ENCODE measurements at places on chromosomes 16 and 17.

- DNase-seq = no peak
Observed at GRCh38 chr17:34300652-34301370, 15.3 kb downstream of the CCL11 start.

DNA sequence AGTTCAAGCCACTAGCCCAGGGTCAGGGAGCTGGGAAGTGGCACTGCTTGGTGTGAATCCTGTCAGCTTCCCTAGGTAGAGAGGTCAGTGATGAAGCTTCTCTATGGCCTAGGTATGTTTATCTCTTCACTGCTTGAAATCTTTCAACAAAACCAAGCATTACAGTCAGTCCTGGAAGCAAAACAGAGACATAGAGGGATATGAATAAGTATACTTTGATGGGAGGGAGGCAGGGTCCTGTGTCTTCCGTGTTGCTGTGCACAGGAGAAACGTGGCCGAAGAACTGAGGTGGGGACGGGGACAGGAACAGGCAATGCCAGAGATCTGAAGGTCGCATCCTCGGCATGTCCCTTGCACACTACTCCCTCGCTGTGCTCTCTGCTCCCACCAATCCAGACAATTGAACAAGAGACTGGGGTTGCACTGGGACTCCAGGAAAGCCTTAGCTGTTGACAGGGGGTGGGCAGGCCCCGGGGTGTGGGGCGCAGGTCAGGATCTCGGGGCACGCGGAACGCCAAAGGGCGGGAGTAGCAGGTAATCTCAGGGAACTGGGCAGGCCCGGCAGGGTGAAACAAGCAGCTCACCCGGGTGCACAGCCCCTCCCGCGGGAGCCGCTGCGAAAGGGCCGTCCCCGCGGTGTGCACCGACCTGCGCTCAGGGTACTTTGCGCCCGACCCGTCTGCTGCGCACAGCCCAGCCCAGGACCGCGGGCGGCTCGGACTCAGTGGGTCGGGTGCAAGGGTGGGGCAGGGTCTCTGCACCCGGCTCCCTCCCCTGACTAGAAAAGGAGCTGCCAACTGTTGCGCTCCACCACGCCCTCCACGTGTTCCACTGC, at the start of gene MT1H:
MT1H (plus strand) TSS at position 810 of the 835 bp plus-strand sequence. CDS start 71 bp downstream, outside the sequence.
- no peak for DNase-seq

GRCh38 chr17:68737761-68738443, 136.7 kb upstream of the FAM20A start:
- DNase-seq = no peak

DNA sequence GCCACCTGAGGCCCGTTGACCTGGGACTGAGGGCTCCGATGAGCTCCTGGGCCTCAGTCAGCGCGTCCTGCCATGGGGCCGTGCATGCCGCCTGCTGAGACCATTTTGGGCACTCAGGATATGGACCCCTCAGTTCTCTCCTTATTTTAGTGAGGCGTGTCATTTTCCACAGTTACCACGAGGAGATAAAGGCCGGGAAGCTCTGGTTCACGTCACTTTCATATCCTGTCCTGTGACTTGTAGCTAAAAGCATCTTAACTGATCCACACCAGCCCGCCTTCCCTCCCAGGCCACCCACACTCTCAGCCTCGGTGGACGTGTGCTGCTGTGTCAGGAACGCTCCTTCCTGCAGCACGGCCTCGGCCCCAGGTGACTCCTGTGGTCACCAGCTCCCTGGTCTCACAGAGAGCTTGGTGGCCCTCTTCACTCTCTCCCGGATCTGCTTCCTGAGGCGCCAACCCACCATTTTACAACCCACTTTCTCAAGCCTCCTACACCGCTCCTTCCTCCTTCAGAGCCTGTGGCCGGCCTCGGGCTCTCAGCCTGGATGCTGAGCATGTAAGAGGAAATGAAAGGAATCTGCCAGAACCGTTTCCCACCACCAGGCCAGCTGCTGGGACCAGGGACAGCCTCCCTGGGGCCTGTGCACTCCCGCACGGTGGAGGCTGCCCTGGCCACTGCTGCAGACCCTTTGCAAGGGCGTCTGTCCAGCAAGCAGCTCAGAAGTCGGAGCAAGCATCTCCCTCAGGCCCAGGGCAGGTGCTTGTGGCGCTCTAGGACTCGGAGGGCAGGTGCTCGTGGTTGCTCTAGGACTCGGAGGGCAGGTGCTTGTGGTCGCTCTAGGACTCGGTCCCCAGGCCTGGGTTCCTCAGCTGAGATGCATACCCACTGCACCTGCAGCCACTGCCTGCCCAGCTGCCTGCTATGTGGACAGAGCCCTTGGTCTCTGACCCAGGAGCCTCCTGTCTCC, 23.9 kb upstream of the FASN start:
- DNase-seq = no peak

DNA sequence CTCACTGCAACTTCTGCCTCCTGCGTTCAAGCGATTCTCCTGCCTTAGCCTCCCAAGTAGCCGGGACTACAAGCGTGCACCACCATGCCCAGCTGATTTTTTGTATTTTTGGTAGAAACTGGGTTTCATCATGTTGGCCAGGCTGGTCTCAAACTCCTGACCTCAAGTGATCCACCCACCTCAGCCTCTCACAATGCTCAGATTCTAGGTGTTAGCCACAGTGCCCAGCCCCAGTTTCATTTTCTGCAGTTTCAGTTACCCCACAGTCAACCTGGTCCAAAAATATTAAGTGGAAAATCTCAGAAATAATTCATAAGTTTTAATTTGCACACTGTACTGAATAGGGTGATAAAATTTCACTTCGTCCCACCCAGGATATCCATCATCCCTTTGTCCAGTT, 28.7 kb downstream of the KNOP1 start:
- DNase-seq = no peak

DNA sequence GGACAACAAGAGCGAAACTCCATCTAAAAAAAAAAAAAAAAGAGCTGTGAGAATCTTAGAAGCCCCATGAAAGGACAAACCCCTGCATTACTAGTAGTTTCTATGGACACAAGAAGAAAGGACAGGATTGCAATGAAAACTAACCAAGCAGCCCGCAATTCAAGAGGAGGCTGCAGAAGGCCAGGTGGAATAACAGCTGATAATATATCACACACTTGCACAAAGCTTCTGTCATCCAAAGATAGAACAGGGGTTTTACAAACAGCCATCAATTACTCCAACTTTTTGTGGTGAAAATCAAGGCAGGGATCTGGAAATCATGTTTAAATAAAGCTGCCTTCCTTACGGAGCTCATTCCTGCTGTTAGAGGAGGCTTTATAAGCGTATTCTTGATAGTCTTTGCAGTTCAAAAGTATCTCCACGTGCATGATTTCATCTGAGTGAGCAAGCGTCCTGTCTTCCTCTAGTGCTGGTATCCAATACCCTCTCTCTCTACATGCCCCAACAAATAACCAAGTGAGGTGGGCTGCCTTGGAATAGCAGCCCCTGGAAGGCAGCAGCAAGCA, 23.1 kb upstream of the TMEM94 start:
- DNase-seq = no peak

DNA sequence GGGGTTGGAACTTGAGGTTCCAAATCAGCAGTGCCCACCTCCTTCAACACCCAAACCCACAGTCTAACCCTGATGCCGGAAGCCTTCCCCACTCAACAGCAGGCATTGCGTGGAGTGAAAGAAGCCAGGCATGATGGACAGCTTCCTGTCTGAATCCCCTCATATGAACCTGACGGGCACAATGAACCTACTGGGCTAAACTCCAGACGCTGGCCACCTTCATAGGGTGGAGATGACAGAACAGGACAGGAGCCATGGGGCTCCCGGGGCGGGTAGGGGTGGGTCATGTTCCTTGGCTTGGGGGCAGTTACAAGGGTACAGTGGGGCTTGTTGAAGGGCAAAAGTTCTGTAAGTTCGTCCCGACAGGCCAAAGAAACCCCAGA, 460 bp upstream of the HSBP1 start:
- DNase-seq = no peak

DNA sequence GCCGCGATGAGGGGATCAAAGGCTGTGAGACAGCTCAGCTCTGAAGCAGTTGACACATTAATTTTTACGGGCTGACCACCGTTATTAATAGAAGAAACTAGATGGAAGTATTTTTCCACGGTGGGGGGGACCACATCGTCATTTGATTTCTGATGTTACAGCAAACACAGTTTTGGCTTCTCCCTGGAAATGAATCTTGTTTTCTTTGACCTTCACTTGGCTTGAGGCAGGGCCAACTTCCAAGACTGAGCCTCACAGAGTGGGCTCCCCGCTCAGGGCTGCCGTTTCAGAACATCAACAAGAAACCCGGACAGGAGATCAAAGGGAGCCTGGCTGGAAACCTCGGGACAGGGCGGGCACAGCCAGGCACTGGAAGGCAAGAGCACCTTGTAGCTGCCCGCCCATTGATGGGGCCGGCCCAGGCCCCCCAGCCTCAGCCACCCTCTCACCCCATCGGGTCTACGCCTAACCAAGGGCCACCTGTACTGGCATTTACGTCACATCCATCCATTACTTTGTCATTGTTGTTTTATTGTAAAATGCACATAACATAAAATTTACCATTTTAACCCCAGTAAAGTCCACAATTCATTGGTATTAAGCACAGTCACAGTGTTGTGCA, 124.6 kb downstream of the C16orf95 start:
- DNase-seq = no peak

DNA sequence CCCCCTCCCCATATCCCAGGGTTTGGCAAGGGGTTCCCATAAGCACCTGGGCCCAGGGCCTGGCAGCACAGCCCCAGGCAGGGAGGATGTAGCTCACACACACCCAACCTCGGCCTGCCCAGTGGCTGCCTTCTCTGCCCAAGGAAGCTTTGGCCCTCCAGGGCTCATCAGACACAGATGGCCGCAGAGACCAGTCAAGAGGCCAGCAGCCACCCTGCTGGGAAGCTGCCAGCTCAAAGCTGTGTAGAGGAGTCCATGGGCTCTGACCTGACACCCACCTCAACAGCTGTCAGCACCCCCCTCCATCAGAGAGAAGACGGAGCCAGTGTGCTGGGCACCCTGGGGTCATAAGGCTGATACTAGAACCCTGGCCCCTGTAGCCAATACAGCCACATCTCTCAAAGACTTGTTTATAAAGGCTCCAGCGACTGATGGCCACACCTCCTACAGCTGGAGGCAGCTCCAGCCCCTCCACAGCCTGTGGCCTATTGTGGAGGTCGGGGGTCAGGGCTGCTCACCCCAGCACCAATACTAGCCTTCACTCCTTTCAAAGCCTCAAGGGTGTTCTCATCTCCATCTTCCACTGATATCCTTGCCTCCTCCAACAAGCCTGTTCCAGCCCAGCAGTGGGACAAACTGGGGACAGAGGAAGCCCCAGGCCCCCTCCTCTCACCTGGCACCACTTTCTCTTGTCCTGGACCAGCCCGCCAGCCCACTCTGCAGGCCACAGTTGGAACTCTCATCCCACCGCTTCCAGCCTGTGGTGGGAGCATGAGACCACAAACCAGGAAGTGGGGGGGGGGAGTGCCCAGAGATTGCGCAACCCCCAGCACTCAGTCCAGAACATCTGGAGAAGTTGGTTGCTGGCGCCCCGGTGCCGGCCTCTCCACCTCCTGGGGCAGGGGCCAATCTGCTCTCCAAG, 2.2 kb upstream of the MPG start:
- DNase-seq = no peak

DNA sequence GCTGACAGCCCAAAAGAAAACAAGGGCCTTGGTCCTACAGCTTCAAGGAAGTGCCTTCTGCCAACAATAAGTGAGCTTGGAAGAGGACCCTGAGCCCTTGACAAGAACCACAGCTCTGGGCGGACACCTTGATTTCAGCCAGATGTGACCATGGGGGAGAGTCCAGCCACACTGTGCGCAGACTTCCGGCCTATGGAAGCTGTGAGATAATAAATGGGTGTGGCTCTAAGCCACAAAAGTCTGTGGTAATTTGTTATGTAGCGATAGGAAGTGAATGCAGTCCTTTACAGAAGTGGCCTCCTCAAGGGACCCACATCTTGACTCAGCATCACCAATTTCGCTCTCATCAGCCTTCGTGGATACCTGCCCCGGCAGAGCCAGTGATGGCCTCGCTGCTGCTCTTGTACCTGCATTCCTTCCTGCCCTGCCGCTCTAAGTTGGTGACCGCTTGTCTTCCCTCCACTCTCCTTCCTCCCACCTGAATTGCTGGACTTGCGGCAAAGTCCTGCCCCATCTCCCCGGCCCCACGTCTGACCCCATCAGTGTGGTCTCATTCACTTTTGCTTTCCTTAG, 29.3 kb downstream of the PRSS54 start:
- DNase-seq = no peak

DNA sequence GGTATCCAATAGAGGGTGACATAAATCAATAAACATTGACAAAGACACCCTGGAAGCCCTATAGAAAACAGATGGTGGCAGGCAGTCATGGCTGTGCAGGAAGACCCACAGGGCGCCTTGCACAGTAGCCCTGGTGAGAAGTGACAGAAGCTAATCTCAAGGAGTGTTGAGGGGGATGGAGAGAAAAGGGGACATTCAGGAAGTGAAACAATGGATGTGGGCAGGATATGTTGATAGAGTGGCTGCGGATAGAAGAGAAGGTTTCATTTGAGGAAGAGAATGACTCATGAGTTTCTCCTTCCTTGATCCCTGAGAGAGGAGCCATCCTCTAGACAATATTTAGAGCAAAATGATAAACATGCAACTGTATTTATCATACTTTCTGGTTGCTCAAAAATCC, 468.8 kb upstream of the HSBP1 start:
- no peak for DNase-seq

- no peak for DNase-seq
Observed at GRCh38 chr17:81651692-81652091, 4.7 kb downstream of the PDE6G start.

GRCh38 chr16:88539652-88540345, 30.4 kb upstream of the ZC3H18 start:
- DNase-seq = no peak

- peak; percentile 15 for DNase-seq
Observed at GRCh38 chr16:89918453-89919347, at the start of gene MC1R. Gene MC1R, plus strand, starts transcription at chr16:89918862. Its CDS starts 397 bp downstream, at chr16:89919259.

DNA sequence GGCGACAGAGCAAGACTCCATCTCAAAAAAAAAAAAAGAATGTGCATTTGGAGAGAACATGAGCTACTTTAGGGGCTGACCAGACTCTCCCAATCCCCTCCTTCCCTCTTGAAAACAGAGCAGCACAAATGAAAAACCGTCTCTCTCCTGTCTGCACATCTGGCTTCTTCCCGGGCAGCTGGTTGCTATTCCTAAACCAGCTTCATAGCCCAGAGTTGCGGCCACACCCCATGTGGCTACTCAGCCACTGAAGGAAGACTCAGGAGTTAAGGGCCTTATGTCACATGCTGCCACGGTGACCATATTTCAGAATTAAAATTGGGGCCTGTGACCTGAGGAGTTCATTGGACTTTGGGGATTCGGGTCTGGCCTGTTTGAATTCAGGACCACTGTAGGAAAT, 48.3 kb downstream of the KATNIP start:
- no peak for DNase-seq

DNA sequence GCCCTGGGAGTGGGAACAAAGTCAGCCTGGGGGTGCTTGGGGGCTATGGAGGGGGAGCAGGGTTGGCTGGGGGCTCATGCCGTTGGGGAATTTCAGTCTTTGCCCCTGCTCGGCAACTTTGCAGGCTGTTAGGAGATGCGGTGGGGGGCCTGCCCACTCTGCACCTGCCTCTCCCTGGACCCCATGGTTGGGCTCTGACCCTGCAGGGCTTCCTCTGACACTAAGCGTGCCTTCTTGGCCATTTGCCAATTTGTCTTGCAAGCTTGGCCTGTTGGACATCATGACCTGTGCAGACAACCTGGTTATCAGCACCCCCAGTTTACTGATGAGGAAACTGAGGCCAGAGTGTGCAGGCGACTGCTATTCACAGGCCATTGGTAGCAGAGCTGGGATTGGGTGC, 14.6 kb downstream of the ADCY7 start:
- no peak for DNase-seq

- DNase-seq = no peak
Observed at GRCh38 chr17:33385713-33386112, 92.6 kb upstream of the ASIC2 start.

All from effector CD8-positive, alpha-beta T cell (primary cell).